ENCODE measurements at places on chromosomes 7 and 10.

GRCh38 chr10:102421507-102421756, 796 bp downstream of the FBXL15 start:
- no peak for DNase-seq

GRCh38 chr7:26343320-26343832, 51.7 kb downstream of the SNX10 start:
- no peak for DNase-seq

- DNase-seq = no peak
Observed at GRCh38 chr10:69896606-69897231, 95.0 kb downstream of the COL13A1 start.

DNA sequence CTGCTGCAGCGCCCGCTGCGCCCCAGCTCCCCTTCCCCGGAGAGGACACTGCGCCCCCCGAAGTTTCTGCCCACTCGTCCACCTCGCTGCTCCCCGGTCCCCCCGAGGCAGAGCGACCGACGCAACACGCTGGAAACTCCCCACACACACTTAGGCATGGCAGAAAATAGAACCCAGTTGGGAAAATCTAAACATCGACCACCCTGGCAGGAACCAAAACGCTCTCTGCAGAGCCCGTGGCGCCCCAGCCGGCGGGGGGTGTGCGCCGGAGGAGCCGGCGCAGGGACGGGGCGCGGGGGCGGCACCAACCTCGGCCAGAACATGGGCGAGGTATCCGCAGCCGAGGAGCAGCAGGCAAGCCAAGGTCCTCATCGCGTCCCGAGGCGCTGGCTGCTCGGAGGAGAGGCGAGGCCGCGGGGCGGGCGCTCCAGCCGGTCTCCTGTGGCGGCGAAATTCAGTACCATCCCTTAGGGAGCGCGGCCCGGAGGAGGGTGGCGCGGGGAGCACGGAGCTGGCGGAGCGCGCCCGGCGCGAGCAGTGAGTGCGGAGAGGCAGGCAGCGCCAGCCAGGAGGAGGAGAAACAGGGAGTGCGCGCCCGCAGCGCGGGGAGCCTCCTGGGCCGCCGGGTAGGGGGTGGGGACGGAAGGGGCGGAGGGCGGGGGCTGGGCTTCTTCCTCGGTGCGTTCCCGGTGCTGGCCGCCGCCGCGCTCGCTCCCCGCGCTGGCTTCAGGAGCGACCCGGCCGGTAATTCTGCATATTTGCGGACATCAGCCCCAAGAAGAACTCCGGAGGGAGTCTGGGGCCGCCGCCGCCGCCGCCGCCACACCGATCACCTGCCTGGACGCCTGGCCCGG, 789 bp downstream of the PDGFA start:
- DNase-seq = no peak

GRCh38 chr10:45008524-45009161, 7.9 kb downstream of the ZNF22 start:
- peak; percentile 89 for DNase-seq

- DNase-seq = no peak
Observed at GRCh38 chr7:143426479-143427142, 16.6 kb upstream of the TAS2R60 start.

- DNase-seq = no peak
Observed at GRCh38 chr7:124758327-124758726, 7.3 kb downstream of the GPR37 start.

DNA sequence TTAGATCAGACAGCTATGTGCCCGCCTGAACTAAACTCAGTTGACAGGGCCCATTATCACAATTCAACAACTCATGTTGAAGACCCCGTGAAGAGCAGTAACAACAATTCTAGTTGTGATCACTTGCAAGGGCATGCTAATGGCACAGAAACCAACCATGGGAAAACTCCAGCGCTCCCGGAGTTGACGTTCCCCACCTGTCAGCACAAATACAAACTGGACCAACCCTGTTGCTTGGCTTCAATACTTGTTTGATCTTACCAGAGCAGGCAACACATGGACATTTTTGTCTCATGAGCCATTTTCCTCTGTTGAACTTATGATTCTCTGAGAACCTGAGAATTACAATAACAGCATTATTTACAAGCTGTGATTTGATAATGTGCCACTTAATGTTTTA, 119.0 kb upstream of the LANCL2 start:
- DNase-seq = no peak

GRCh38 chr10:27710014-27710413, 35.6 kb downstream of the MKX start:
- DNase-seq = no peak

DNA sequence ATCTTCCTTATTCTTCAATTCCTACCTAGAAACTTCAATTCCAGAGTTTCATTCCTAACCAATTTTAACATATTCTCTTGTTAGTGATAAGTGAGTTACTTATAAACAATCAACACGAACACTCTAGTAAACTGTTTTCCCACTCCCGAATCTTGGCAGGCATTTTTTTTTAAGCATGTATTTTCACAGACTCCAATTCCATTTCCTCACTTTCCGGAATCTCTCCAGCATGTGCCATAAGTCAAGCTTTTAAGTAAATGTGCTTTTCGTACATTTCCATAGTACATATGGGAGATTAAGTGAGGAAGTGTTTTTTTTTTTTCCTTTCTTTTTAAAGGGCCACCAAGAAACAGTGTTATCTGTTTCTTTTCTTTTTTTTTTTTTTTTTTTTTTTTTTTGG, 89.1 kb downstream of the FGFR2 start:
- no peak for DNase-seq

GRCh38 chr10:83886871-83887270, 252.4 kb upstream of the GHITM start:
- no peak for DNase-seq

- no peak for DNase-seq
Observed at GRCh38 chr10:75066271-75066670, 45.2 kb upstream of the SAMD8 start.

GRCh38 chr7:31497516-31497915, 16.4 kb upstream of the ITPRID1 start:
- DNase-seq = no peak

GRCh38 chr7:50598460-50599343, 33.5 kb upstream of the DDC start:
- no peak for DNase-seq

DNA sequence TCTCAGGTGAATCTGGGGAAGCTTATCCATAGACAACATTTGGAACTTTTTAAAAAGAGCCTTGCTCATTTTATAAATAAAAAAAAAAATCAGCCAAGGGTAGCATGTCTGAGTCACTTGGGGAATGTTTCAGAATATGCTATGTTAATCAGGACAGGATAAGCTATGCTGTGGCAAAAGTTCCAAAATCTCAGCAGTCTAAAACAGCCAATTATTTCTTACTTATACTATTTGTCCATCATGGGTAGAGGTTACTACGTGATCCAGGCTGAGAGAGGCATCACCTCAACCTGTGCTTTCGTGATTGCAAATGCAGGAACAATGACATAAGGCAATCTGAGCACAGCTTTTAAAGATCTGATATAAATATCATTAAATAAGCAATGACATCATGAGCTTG, 6.5 kb downstream of the SLC13A1 start:
- DNase-seq = no peak

DNA sequence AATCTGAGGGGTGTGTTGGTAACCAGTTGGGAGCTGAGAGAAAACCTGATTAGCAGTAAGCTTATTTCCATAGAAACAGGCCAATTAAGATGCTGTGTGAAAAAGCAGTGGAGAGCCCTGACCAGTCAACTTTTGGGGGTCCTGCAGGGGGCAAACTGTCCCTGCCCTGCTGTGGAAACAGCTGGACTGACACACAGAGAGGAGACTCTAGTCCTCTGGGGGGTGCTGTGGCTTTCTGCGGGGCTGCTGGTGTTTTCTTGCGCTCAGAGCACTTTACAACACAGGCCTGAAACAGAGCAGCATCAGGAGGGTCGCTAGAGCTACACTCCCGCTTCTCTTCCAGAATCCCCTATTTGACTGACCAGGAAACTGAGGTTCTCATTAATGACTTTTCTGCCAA, 546.9 kb upstream of the GALNT17 start:
- DNase-seq = no peak

DNA sequence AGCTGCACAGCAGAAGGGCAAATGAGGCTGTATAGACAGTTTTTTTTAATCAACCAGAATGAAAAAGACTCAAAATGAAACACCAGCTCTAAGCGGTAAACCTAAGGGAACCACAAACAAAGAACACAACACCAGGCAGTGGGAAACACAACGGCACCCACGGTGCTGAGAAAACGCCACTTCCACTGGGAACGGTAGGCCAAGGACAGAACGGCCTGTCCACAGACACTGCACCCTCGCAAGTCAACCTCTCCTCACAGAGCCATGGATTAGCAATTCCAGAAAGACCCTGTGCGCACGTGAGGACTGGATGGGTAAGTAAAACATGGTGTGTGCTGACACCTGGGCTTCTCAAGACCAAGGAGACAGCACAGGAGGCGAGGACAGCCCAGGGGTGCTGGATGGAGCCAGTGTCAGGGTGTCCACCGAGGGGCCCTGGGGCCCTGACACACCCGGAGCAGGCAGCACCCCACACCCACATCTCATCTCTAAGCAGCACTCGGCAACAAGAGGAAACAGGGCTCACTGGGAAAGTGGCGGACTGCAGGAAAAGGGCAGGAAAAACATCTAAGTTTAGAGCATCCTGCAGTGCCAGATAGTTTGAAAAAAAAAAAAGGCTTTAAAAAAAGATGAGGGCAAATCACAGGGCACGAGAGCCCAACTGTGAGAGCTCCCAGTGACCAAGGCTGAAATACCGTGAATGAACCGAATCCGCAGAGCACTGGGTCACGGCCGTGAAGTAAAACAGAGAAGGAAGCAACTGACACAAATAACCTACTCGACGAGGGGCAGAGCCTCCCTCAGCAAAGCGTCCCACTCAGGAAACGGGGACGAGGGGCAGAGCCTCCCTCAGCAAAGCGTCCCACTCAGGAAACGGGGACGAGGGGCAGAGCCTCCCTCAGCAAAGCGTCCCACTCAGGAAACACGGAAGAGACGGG, 120.2 kb downstream of the MAD1L1 start:
- no peak for DNase-seq

DNA sequence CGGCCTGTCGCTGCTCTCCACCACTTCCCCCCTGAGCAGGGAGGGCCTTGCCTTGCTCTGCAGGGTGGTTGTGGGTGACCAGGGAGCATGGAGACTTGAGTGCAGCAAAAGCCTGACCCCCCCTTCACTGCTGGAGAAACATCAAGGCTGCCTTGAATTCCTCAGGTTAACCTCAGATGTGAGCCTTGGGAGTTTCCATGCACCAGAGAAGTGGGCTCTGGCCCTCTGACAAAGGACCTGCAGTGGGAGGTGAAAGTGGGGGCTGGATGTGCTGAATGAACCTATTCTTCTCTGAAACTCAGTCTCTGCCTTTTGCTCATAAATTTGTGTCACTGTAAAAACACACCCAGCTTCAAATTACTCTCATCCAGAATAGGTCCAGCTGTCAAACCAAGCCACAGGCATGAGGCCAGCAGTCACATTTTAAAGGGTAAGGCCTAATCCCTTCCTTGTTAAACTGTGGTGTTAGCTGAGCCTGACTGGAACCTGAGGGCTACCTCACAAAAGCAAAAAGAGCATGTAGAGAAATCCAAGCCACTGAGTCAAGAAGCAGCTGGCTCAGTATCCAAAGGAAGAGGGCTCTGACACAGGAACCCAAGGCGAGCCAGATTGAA, 356.8 kb downstream of the CCSER2 start:
- no peak for DNase-seq

GRCh38 chr7:44537442-44537841, 3.7 kb downstream of the NPC1L1 start:
- DNase-seq = no peak

DNA sequence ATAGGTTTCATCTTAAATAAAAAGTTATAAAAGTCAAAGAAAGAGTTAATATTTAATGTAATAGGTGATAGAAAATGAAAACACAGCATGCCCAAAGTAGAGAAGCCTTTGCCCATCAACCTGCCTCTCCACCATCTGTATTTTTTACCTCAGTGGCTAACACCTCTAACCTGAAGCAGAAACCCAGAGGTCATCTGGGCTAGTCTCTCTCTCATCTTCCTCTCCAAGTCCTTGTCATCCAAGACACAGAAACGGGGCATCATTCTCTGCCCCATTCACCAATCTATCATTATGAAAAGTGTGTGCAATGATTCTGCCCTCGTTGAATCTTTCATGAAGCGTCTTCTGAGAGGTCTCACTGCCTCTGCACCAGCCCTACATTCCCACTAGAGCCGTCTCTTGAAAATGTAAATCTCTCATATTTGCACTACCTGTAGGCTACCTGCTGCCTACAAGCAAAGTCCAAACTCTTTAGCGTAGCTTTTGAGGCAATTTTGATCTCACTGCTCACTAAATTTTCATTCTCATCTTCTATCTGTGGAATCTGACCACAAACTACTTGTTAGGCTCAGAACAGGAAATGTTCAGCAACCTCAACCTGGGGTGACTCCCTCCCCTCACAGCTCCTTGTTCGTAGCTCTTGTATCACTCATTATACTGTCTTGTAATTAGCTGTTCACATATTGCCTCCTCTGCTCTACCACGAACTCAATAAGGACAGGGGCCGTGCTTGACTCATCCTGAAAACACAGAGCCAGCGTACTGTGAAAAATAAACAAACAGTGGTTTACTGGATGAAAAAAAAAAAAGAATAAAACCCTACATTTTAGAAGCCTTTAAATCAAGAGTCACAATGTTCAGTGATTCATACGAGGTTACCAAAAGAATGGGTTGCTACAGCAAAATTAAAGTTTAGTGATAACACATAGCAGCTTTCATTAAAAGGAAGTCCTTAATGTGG, 83.1 kb downstream of the CTNNA3 start:
- DNase-seq = no peak

DNA sequence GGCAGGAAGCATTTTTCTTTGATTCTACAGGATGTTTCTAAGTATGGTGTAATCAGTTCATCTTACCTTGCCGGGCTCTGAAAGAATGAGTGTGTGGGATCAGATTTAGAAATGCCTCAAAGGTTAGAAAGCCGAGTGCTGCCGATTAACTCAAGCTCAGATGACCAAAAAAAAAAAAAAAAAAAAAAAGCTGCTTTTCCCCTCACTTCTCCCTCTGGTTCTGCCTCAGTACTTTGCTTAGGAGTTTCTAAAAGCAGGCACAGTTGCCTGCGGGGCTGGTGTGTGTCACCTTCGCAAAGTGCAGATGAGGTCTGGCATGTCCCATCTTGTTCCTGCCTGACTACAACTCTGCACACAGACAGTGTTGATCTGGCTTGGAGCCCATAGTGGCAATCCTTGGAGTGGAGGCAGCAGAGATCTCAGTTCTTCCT, 47.0 kb downstream of the KIAA1217 start:
- DNase-seq = no peak

DNA sequence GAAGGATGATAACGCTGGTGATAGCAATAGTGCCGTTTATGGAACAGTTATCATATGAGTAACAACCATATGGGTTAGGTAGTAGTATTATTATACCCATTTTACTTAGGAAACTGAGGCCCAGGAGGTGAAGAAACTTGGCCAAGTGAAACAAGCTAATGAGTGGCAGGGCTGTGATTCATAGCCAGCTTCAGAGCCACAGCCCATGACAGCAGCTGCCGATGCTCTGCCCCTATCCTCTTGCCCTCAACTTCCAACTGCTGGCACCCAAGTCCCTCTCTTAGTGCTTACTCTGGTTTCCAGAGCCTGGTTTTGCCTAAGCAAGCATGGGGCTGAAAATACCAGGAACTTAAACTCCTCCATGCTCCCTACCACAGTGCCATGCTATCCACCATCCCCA, 12.3 kb downstream of the SH3PXD2A start:
- no peak for DNase-seq

- no peak for DNase-seq
Observed at GRCh38 chr7:65250697-65251395, 122.8 kb upstream of the ZNF92 start.

Data from glomerular endothelial cell (primary cell).